Activated CD4-positive, alpha-beta T cell treated with anti-CD3 and anti-CD28 coated beads, Interleukin-2, amount 10 ng/mL, durations not matched to agents 24 days and 14 days (primary cell): ENCODE measurements at places on chromosomes 12 and 14. TPM values are rescaled to one million over a fixed set of nuclear protein-coding genes. Genes with fewer than 3 reads are reported as not detected.
A peak's percentile ranks its signal among the peaks of the same experiment; 100 is the strongest.

DNA sequence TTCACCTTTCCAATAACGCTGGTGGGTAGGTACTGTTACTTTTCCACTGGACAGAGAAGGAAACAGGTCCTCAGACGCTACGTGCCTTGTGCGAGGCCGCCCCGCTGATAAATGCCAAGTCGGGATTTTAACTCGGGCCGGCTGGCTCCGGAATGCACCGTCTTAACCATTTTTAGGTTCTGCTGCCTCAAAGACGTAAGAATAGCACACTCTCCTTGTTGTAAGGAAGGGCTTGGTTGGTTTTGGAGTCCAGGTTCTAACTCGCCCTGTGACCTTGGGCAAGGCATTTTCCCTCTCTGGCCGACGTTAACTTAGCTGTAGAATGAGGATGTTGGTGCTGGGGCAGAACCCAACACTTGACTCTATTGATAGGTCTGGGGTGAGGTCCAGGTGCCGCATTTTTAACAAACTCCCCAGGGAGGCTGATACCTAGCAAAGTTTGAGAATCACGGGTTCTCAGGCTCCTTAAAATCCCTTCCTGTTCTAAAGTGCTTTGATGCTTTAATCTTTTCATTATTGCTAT, 814 bp downstream of the ANKRD13A start:
- peak; percentile 74 for DNase-seq

DNA sequence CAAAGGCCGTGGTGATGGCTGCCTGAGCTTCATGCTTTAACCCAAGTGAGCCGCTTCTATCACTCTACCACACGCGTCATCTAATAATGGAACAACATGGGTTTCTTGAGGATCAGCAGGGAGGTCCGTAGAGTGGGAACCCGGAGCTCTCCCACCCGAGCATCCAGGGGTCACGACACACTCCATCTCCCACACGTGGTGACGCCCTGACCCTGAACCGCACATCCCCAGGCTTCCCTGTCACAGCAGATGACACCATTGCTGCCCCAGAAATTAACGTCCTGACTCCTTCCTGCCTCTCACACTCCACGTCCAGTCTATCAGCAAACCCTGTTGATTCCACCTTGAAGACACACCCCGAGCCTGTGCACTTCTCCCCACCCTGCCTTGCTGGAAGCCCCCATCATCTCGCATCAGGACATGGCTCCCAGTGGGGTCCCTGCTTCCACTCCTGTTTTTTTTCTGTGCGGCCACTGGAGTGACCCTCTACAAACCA, 163.2 kb downstream of the PIWIL1 start:
- DNase-seq = no peak

- no peak for DNase-seq
Measured at GRCh38 chr12:2039034-2039433, 13.8 kb upstream of the CACNA1C start.

- no peak for DNase-seq
Measured at GRCh38 chr12:3300833-3301401, 190.1 kb upstream of the PRMT8 start.

DNA sequence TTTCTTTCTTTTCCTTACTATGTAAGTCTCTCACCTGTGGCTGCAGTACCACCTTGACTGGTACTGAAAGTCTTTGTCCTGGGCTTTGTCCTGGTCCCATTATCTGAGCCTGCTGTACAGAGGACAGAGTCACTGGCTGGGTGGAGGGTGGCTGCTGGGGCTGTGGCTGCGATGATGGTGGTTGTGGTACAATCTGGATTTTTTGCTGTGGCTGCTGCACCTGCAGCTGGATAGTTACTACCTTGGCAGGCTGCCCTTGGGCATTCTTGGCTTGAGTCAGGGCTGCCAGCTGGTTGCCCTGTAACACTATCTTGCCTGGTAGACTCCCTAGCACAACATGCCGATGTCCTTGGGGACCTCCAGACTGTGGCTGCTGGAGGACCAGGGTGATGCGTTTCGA, 27.0 kb downstream of the CHD8 start:
- no peak for DNase-seq

GRCh38 chr12:112239881-112240280, 114.5 kb downstream of the TRAFD1 start:
- DNase-seq = no peak

- no peak for DNase-seq
Measured at GRCh38 chr14:38948171-38948570, 154.9 kb downstream of the SEC23A start.

Gene PLA2G1B
- total RNA-seq = not detected in 2 replicates

GRCh38 chr12:121184984-121185889, 24.7 kb upstream of the P2RX4 start:
- DNase-seq = no peak

Gene WNT1
- total RNA-seq = not detected in 2 replicates

Gene CLEC9A
- total RNA-seq = not detected in 2 replicates

Gene SYCP3
- total RNA-seq = 0.44 and 0.50 TPM in 2 replicates

Gene AQP2
- total RNA-seq = not detected in 2 replicates

Gene FAM181A
- not detected in 2 replicates for total RNA-seq

DNA sequence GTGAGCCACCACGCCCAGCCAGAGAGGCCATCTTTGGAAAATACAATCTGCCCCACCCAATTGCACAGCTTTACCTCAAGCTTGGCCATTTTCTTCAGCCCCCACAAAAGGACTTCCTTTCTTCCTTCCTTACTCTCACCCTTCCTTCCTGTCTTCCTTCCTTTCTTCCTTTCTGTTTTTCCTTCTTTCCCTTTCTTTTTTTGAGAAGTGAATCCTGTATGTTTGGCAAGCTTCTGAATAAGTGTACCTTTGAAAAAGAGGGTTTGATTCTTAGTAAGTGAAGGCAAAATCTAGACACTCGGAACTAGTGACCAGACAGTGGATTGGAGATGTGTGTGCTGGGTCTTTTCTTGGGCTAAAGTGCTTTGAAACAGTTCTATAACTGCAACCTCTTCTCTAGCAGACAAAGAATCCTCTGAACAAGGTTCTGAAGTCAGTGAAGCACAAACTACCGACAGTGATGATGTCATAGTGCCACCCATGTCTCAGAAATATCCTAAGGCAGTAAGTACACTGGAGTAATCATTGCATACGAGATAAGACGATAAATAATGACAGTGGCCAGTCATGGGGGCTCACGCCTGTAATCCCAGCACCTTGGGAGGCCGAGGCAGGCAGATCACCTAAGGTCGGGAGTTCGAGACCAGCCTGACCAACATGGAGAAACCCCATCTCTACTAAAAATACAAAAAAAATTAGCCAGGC, 49.5 kb downstream of the SUPT16H start:
- no peak for DNase-seq

DNA sequence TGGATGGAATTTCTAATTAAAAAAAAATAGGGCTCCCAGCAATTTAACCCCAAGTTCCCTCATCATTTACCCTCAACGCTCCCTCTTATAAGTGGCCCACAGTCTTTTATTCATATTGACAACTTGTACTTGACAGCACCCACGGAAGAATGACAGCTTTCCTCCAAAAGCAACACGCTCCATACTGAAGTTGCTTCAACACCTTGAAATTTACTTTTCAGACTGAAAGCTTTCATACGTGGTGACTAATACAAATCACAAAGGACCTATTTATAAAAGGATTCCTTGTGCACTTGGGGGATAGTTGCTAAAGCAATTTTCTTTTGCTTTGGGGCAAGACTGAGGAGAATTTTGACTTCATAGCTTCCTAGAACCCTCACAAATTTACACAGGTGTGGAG, 1629.4 kb upstream of the SEL1L start:
- DNase-seq = no peak

DNA sequence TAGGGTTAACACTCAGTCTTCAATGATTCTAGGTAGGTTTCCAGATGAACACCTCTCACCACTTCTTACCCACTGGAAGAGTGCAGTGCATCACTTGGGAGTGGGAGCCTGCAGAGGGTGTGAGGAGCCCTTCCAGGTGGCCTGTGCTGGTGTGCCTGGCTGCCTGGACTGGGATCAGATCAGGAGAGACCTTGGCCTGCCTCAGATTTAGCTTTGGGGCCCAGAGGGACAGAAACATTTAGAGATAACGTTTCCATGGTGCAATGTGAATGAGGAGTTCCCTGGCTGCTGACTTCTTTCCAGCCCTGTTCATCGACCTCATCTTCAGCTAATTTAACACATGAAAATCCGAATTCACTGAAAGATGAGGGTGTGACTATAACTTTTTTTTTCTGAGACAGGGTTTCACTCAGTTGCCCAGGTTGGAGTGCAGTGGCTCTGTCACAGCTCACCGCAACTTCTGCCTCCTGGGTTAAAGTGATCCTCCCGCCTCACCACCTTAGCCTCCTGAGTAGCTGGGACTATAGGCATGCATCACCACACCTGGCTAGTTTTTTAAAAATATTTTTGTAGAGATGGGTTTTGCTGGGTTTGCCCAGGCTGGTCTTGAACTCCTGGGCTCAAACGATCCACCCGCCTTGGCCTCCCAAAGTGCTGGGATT, 53.6 kb downstream of the SUSD6 start:
- no peak for DNase-seq

GRCh38 chr14:32985866-32986265, 47.2 kb downstream of the NPAS3 start:
- DNase-seq = no peak

Gene C12orf50
- not detected in 2 replicates for total RNA-seq

DNA sequence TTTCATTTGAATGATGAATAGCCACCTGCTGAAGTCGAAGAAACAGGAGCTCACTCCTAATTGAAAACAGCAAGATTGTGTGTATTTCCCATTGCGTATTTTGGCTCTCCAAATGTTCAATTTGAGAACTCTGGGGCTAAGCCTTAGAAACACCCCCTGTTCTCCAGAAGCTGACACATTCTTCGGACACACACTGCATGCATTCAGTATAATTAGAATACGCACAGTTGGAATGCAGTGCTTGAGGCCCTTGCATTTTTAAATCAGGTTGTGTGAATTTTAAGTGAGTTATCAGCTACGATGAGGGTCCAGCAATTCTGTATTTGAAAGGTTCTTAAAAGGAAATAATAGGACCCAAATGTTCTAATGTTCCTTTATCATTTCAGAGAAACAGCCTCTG, 103.8 kb downstream of the PRKD1 start:
- no peak for DNase-seq

- no peak for DNase-seq
Measured at GRCh38 chr14:41761204-41761603, 154.5 kb downstream of the LRFN5 start.

GRCh38 chr12:107296681-107297089, 203.3 kb upstream of the CRY1 start:
- DNase-seq = no peak

Gene CSAD
- total RNA-seq = 21.6 and 25.6 TPM in 2 replicates

DNA sequence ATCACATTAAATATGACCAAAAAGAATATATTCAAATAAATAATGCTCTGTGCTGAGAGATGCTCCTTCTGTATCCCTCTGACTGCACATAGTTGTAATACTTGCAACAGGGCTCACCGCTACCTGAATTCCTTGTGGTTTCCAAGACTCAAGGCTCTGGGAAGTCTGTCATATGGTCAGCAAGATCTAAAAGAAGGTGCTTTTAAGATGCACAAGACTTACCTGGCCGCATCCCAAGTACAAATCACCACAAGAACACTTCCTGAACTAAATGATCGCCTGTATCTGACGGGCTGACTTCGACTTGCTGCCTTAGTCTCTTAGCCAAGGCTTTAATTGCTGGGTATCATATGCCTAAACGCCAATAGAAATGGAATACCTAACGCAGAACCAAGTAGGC, 67.2 kb downstream of the HECTD4 start:
- DNase-seq = no peak

GRCh38 chr14:26926585-26926984, 328.8 kb upstream of the NOVA1 start:
- DNase-seq = no peak

- no peak for DNase-seq
Measured at GRCh38 chr14:80718940-80719339, 222.6 kb downstream of the CEP128 start.

DNA sequence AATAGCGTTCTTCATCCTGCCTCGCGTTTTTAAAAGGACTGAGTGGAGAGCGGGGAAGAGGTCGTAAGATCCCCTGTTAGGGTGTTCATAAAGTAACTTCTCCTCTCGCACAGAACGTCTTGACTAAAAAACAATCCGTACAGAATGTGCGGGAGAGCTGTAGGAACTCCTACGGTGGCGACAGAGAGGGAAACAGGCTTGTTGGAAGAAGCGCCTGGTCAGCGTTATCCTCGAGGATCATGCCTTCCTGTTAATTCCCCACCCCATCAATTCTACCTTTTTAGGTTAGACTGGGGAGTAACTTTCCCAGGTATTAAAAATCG, 399 bp upstream of the WASHC4 start:
- no peak for DNase-seq

DNA sequence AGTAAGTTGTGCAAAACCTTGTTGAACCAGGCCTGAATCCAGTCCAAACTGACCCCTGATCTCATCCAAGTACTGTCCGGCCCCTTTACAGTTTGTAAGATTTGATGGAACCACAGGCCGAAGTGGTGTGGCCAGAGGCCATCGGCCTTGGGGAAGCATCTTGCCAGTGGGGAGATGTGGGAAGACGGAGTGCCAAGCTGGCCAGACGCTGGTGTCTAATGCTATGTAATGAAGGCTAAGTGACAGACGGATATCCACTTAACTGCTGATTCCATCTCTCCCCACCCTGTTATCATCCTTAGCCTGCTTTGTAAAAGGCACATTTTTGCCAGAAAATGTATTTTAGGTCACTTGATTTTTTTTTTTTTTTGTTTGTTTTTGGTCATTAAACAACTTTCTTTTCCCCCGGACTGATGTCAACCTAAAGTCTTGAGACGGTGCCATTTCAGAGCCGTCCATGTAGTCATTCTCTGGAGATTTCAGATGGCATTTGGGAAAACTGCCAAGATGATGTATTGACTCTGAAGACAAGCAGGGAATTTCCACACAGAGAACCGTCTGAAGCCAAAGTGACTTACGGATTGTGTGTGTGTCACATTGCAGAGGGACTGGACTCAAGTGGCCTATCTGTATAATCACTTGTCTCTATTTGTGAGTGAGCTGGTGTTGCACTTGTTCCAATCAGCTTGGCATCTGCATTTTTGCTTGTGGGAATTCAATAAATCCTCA, 86.5 kb upstream of the MANSC4 start:
- no peak for DNase-seq

Gene HOXC11
- not detected in 2 replicates for total RNA-seq

GRCh38 chr14:97297100-97297499, 499.9 kb downstream of the VRK1 start:
- no peak for DNase-seq

- DNase-seq = no peak
Measured at GRCh38 chr12:109654357-109654756, 59.3 kb upstream of the FAM222A start.

- no peak for DNase-seq
Measured at GRCh38 chr14:41899416-41899815, 292.7 kb downstream of the LRFN5 start.
